ENCODE measurements at places on chromosomes 13 and 19.
A peak's percentile ranks its signal among the peaks of the same experiment; 100 is the strongest.

DNA sequence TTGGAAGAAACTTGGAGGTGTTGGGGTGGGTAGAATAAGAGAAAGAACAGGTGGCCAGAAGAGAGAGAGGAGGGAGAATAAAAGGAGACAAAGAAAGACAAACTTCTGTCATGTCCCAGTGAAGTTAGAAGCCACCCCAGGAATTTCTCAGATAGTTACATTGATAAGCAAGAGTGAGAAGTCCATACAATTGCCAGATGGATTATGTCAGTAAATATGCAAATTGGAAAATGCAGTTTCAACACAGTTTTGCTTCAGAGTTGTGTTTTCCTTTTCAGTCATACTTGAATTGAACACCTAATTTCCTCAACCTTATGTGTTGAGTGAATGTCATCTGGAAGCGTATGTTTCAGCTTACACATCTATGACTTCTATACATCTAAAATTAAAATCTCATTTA is 139.2 kb downstream of the RXFP2 start:
- DNase-seq: no peak

DNA sequence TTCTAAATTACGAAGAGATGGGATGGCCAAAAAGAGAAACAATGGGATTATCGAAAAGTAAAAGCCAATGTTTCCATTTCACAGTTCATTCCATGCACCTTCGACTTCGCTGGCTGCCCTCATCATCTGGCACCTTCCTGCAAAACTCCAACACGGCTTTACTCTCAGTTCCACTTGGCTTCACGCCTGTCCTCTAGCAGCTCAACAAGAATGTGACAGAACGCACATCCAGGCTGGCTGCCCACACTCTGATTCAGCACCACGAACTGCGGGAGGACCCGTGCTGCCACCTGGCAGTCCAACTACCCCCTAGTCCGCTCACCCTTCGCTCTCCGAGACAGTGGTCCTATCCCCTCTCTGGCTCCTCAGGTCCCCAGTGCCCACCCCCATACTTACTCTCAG is 11.7 kb downstream of the ATP7B start:
- DNase-seq: no peak

DNA sequence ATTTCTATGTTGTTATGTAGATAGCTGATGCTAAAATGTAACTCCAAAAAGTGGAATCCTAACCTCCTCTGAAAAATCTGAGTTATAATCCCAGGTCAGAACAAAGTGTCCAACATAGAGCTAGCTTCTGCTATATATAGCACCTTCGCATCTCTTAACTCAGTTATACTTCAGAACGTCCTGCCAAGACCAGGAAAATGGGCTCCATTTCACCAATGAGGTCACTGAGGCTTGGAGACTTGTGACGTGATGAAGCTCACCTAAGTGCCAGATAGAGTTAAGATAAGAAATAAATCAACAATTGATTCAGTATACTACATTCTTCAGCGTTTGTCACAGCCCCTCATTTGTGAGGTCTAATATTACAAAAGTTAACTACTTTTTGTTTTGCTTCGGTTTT is 88.8 kb downstream of the KCTD12 start:
- no peak for DNase-seq

DNA sequence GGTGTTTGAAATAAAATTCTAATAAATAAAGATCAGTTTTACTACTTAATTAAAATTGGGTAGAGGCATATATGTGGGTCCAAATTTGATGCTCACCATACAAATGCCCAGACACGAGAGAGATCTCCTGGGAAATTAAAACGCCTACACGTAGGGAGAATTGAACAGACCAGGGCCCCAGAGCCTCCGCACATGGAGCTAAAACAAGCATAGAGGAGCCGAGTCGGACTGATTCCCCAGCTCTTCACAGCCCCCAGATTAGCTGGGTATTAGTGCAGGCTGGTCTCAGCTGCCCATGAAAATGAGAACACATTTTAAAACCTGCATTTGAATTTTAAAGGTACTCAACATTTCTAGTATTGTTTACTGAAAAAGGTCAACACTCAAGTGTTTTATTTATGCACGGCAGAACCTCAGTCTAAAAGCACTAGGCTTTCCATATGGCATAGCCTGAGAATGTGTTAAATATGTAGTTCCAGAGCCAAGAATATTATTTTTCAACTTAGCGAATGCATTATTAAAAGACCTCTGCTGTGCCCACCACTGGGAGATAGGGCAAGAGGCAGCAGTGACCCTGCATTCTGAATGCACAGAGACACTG is 344.8 kb downstream of the ENOX1 start:
- no peak for DNase-seq

DNA sequence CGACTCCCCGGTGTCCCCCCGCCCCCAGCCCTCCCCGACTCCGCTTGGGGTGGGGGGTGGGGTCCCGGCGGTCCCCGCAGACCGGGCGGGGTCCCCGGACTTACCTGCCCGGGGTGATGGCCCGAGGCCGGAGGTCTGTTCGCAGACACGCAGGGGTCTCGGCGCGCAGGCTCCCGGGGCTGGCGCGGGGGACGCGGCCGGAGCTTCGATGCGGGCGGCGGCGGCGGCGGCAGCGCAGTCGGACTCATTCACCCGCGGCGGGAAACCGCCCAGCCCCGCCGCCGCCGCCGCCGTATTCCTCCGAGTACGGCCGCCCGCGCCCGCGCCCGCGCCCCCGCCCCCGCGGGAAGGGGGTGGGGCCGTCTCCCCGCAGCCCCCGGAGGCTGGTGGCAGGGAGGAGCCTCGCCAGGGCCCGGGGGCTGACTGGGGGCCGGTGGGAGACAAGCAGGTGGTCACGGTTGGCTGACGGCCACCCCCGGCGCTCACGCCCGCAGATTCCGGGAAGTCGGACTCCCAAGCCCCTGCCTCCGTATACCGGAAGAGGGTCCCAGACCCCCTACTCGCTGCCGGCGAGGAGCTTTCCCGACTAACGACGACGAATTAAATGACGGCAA is at the start of gene C2CD4C:
C2CD4C (minus strand) TSS at position 246 of the 614 bp plus-strand sequence. CDS start 786 bp downstream, outside the sequence.
- peak; percentile 31 for DNase-seq

DNA sequence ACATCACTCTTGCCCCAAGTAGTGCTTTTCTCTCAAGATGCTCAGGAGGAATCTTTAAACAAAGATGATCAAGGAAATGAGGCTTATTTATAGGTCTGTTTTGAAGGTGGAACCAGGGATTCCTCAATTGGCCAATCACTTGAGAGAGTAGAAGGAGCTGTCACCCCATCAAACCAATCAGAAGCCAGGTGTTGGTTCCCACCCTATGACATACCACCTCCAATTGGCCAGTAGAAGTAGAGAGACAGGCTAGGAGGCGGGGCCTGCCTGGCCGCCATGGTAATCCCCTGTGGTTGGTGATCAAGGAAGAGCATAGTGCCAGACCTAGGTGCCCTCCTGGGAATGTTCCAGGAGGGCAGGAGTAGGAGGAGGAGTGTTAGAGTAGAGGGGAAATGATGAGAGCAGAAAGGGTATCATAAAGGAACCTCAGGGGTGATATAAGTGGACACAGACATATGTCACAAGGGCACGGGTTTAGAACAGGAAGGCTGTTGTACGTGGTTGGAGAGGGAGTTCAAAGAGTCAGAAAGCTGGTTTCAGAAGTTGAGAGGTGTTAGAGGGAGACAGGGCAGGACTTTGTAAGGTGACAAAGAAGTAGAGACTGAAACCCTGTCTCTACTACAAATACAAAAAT is 10.5 kb downstream of the PMIS2 start:
- DNase-seq: no peak

GRCh38 chr19:49331616-49332055 is 3.6 kb upstream of the CD37 start:
- peak; percentile 56 for DNase-seq

DNA sequence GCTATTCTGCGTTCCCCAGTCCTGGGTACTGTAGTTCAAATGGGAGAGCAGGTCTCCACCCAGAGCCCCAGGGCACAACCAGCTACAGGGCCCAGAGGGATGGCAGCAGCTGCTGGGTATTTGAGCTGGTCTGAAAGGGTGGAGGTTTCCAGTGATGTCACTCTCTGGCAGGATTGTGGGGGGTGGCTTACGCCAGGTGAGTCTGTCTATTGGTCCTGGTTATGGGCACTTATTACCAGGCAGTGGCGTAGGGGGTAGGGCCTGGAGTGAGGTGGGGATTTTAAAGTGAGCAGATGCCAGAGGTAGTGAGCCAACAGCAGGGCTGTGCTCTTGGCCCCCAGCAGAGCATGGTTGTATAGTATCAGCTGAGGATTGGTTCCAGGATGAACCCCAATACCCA is 6.2 kb downstream of the RPS19 start:
- DNase-seq: no peak

- no peak for DNase-seq
Observed at GRCh38 chr19:52237197-52237596, 32.2 kb upstream of the ZNF766 start.

DNA sequence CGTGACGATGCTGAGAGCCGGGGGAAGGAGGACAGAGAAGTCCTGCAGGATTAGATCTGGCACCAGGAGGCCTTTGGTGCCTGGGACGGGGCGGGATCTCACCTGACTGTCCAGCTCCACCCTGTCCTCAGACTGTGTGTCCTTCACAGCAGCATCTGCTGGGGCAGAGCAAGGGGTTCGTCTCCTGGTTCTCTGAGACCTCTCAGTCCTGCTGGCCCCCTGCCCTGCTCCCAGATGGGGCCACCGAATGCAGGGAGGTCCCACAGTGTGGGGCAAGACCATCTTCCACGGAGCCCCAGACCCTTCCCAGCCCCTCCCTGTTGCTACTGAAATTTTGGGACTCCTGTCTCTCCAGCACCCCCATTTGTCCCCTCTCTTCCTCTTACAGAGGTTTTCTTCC is 4.5 kb downstream of the LILRB3 start:
- DNase-seq: no peak

DNA sequence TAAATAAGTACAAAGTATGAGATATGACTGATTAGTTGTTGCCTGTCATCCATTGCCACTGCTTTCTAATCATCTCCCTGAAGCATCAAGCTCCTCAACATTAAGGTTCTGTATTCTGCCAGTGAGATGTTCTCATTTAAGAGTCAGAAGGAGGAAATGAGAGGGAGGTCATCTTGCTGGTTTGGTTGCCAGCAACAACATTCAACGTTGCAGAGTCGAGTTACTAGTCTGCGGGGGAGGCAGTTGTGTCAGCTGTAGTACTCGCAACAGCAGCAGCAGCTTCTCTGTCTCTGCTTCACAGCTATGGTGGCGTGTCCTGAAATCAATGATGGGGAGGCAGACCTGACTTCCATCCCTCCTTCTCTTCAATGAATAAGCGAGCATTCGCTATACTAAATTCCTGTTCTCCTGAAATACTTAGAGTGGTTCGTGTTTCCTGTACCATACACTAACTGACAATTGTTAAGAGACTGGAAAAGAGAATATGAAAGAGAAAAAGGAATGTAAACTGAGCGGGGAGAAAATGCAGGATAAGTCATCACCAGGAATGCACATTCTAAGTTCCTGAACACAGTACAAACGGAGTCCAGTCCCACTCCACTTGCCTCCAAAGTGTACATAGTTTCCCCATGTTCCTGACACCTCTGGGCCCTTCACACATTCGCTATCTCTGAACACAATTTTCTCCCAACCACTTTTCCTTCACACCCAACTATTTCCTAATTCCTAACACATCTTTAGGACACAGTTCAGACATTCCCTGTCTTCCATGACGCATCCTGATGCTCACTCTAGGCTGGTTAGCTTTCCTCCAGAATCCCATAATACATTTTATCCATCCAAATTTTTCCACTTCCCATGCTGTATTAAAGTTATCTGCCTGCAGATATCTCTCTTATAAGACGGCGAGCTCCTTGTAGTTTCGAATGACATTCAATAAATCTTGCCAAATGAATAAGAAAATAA is 263.0 kb downstream of the KLF12 start:
- peak; percentile 89 for DNase-seq

DNA sequence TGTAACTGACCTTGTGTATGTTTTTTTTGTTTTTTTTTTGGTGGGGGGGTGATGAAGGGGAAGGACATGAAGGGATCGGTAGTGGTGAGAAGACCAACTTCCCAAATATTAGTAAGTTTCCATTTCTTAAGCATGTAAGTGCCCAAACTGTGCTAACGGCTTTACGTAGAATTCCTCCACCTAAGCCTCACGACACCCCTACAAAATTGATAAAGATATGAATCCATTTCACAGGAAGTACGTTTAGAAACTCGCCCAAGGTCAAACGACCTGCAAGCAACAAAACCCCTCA is 649 bp downstream of the UQCRFS1 start:
- DNase-seq: no peak

DNA sequence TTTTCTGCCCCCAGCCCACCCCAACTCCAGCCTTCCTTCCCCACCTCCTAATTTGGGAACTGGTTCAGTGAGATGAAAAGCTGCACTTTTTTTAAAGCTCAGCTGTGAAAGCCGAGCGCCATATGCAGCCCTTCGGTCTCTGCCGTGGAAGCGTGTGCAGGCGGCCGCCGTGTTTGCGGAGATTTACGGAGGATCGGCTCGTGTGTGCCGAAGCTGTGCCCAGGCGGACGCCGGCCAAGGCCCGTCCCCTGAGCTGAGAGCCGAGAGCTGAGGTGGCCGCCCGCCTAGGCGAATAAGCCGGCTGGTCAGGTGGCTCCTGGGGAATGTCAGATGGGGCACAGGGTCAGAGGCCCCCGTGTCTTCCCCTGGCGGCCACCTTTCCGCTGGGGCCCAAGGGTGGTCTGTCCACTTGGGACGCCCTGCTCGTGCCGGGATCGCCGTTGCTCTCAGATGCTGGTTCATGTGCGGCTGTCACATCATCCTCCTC is 78.7 kb downstream of the ZNF536 start:
- no peak for DNase-seq

- no peak for DNase-seq
Observed at GRCh38 chr19:39936020-39936419, 1.6 kb upstream of the FCGBP start.

DNA sequence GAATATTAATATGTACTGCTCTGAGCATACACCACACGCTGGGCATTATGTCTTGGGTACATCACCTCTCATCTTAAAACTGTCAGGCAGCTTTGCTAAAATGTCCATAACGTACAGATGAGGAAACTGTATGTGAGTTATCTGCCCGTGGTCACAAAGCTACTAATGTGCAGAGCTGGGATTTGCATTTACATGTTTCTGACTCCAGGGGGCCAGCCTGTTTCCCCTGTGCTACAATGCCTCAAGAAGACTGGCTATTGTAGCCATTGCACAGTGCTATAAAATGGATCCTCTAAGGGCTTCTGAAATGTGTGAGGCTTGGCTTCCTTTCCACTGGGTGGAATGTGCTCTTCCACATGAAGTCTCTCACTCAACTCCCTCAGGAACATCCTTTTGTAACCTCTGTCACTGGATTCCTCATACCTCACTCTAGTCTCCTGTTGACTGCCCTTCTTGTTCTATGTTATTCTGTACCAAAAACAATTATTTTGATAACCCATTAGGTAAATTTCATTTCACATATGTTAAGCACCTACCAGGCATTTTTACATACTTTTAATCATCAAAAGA is 95.6 kb upstream of the HTR2A start:
- DNase-seq: peak; percentile 24

- peak; percentile 64 for DNase-seq
Observed at GRCh38 chr19:18939922-18940768, 872 bp downstream of the HOMER3 start.
